ENCODE measurements at places on chromosomes 13 and 19.

DNA sequence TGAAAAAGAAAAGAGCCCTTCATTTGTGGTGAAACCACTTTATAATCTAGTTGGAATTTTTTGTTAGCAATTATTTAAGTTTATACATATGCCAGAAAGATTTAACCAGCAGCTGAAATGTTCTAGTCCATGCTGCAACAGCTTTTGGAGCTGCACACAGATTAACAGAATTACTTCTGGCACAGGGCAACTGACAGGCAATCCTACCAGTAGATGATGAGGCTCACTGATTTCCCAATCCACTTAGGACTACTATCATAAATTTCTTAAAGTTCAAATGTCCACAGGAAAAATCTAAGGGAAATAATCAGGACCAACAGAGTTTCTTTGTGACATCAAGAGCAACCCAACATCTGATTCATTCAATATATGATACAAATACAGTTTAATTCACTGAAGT is 78.8 kb downstream of the CRYL1 start:
- no peak for DNase-seq

DNA sequence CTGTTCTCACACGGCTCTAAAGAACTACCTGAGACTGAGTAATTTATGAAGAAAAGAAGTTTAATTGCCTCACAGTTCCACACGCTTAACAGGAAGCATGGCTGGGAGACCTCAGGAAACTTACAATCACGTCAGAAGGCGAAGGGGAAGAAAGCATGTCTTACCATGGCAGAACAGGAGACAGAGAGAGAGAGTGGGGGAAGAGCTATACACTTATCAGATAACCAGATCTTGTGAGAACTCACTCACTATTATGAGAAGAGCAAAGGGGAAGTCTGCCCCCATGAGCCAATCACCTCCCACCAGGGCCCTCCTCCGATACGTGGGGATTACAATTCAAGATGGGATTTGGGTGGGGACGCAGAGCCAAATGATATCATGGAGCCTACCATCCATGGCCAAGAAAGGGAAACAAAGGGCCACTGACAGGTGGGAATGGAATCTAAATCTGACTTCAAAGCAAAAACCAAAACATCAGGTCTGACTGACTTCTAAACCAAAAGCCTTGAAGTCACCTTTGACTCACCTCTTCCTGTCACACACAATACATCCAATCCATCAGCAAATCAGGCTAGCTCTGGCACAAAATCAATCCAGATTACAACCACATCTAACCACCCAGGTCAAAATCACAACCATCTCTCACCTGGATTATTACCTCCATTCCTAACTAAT is 189.7 kb downstream of the ENOX1 start:
- no peak for DNase-seq

DNA sequence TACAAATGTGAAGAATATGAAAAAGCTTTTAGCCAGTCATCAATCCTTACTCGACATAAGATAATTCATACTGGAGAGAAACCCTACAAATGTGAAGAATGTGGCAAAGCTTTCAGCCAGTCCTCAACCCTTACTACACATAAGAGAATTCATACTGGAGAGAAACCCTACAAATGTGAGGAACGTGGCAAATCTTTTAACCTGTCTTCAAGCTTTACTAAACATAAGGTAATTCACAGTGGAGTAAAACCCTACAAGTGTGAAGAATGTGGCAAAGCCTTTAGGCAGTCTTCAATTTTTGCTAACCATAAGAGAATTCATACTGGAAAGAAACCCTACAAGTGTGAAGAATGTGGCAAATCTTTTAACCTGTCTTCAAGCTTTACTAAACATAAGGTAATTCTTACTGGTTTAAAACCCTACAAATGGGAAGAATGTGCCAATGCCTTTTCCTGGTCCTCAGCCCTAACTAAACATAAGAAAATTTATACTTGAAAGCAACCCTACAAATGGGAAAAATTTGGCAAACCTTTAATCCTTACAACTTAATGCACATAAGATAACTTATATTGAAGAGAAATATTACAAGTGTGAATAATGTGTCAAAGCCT is 74.1 kb upstream of the ZNF681 start:
- DNase-seq, result no peak

DNA sequence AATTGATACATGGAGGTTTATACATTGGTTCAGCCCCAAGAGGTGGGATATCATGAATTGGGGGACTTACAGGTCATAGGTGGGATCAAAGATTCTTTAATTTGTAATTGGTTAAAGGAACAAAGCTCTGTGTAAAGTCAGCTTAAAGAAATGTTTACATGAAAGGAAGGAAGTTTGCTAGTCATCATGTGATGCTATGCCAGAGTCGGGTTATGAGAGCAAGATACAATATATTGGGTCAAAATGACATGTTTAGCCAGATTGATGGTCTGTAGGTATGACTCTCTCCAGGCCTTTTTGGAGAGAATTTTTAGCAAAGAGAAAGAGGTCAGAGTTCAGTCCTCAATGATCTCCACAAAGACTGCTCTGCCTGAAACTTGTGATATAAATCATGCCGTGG is 5.3 kb upstream of the CYSLTR2 start:
- DNase-seq, result no peak

- no peak for DNase-seq
Measured at GRCh38 chr19:47630594-47630993, 21.7 kb downstream of the BICRA start.

- no peak for DNase-seq
Measured at GRCh38 chr13:93227878-93228642, 1.5 kb downstream of the GPC6 start.

GRCh38 chr13:63299866-63300394 is 1884.3 kb upstream of the PCDH20 start:
- DNase-seq, result no peak

GRCh38 chr13:78806457-78806856 is 147.5 kb upstream of the OBI1 start:
- no peak for DNase-seq

GRCh38 chr19:18408053-18408476 is 10.6 kb upstream of the LRRC25 start:
- DNase-seq, result no peak

DNA sequence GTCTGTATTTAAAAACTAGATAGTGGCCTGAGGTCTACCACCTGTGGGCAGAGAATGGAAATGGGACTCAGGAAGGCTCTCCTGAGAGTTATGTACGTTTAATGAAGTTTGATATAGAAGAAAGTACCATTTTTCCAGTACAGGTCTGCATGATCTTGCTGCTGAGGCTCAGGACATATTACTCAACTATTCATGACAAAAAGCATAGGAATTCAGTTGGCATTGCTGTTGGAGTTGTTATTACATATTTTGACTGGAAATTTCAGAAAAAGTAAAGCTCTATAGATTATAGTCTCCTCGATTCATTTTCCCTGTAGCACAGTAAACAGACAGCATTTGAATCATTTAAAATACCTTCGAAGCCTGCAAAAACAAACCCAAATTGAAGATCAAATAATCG is 469.8 kb downstream of the DCT start:
- DNase-seq, result no peak

DNA sequence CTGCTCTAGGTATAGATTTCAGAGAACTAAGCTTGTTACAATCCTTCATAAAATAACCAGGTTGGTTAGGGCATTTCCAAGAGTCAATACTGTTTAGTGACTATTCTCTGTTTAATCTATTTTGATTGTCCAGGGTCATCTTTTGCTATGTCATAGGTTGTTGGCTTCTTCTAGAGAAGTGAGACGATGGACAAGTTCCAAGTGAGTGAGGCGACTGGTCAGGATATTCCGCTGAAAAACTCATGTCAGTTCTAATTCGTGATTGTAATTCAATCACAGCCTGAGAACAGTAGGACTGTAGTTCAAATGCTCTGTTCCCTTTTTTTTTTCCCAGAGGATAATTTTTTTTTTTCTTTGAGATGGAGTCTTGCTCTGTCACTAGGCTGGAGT is 15.8 kb upstream of the ALOX5AP start:
- no peak for DNase-seq

DNA sequence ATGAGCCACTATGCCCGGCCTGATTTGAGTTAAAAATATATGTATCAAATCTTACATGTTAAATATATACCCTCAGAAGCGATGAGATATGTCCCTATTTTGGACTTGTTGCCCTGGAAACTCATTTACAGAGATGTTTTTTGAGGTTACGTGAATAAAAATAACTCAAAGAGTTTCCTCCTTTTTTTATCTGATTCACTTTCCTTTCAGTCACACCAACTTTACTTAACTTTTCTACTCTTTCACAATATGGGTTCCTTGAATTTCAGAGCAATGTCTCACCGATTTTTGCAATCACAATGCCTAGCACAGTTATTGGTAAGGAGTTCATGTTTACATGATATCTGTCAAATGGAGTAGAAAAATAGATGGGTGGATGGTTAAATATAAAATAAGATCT is 2.3 kb downstream of the OR7C2 start:
- no peak for DNase-seq

GRCh38 chr19:18254546-18255503 is 19.4 kb downstream of the IQCN start:
- no peak for DNase-seq

DNA sequence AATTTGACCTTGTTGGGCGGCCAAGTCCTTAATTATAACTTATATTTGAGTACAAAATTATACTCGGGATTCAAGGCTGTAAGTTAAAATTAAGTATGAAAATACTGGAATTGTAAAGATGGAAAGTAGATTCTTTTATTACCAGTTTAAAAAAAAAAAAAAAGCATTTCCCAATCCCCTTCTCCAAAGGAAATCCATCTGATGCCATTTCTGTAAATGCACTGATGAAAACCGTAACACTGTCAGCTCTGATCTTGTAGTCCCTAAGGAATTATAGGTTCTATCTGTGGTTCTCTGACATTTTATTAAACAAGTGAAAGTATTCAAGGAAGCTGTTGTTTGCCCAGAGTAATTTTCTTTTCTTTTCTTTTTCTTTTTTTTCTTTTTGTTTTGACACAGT is 41.6 kb upstream of the HNRNPA1L2 start:
- no peak for DNase-seq

- no peak for DNase-seq
Measured at GRCh38 chr13:69579351-69579750, 528.3 kb upstream of the ATXN8OS start.

DNA sequence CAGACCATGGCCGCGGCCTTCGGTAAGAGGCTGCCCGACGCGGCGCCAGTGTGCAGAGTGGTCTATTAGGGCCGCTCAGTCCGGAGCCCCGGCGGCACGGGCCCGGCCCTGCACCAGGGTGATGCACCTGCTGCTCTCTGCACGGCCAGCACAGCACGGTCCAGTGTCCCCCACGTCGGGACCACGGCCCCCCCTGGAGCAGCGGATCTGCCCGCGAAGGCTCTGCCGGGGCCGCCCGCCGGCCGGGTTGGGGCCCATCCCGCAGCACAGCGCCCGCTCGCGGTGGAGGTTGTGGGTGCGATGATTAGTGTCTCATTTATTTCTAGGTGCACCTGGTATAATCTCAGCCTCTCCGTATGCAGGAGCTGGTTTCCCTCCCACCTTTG is 7.9 kb downstream of the PTBP1 start:
- no peak for DNase-seq

DNA sequence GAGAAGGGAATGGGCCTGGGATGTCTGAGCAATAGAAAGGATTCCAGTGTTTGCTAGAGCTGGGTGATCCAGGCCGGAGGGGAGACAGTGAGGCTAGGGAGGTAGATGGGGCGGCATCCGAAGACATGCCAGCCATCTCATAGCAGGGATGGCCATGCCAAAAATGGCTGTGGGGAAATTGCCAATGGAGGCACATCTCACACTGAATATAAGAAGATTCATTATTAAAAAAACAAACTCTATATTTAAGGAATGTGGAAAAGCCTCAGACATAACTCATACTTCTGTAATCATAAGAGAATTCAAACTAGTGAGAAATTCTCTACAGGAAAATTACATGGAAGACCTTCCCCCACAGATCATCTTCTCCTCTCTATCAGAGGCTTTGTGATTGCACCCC is 289.2 kb downstream of the FGF9 start:
- no peak for DNase-seq

- DNase-seq, result no peak
Measured at GRCh38 chr13:40910324-40911050, 108.6 kb downstream of the ELF1 start.

GRCh38 chr13:21546372-21546771 is 57.6 kb downstream of the MICU2 start:
- DNase-seq, result no peak

DNA sequence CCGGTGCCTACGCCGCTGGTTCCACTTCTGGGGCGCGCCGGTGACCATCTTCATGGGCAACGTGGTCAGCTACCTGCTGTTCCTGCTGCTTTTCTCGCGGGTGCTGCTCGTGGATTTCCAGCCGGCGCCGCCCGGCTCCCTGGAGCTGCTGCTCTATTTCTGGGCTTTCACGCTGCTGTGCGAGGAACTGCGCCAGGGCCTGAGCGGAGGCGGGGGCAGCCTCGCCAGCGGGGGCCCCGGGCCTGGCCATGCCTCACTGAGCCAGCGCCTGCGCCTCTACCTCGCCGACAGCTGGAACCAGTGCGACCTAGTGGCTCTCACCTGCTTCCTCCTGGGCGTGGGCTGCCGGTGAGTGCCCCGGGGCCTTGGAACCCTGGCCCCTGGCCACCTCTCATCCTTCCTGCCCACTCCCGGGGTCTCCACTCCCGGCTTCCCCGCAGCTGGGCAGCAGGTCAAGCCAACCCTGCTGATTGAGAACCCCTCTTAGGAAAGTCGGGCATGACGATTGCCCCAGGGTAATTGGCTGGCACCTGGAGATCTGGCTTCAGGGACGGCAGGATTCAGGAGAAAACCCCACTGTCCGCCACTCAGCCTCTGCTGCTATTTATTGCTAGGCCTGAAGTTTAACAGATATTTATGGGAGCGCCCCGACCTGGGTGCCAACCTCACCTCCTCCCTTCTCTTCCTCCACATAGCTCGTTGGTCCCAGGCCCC is 39.1 kb downstream of the TRPM4 start:
- DNase-seq, result no peak

DNA sequence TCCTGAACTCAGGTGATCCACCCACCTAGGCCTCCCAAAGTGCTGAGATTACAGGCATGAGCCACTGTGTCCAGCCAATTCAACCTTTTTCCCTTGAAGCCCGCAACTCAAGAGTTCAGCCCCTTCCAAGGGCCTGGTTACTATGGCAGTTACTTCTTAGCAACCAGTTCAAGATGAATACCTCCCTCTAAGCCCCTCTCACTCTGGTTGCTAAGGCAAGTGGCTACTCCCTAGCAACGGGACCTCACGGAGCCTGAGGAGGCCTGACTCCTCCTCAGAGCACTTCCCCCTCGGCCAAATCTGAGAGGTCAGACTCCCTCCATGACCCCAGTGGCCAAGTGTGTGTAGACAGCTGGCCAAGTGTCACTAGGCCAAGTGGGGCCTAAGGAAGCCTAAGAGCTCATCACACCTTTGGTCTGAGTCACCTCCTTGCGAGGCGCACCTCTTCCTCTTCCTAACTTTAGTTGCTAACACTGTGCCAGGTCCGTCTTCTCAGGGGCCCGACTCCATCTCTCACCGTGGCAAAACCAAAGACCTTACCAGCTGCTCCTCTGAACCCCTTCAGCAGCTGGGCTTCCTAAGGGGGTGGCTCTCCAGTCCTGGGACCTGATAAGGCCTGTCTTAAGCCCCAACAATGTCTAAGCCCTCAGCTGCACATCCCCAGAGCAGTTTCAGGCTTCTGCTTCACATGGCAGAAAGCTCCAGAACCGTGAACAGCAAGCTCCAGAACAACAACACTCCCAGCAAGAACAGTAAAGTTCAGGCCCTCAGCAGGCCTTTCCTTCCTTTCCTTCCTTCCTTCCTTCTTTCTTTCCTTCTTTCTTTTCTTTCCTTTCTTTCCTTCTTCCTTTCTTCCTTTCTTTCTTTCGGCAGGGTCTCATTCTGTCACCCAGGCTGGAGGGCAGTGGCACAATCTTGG is 9.6 kb downstream of the CD37 start:
- no peak for DNase-seq

Measured in CD4-positive, alpha-beta memory T cell (primary cell).